ENCODE measurements at places on chromosomes 11 and 22.

GRCh38 chr11:119573858-119574257, 150.9 kb upstream of the THY1 start:
- DNase-seq, result no peak

DNA sequence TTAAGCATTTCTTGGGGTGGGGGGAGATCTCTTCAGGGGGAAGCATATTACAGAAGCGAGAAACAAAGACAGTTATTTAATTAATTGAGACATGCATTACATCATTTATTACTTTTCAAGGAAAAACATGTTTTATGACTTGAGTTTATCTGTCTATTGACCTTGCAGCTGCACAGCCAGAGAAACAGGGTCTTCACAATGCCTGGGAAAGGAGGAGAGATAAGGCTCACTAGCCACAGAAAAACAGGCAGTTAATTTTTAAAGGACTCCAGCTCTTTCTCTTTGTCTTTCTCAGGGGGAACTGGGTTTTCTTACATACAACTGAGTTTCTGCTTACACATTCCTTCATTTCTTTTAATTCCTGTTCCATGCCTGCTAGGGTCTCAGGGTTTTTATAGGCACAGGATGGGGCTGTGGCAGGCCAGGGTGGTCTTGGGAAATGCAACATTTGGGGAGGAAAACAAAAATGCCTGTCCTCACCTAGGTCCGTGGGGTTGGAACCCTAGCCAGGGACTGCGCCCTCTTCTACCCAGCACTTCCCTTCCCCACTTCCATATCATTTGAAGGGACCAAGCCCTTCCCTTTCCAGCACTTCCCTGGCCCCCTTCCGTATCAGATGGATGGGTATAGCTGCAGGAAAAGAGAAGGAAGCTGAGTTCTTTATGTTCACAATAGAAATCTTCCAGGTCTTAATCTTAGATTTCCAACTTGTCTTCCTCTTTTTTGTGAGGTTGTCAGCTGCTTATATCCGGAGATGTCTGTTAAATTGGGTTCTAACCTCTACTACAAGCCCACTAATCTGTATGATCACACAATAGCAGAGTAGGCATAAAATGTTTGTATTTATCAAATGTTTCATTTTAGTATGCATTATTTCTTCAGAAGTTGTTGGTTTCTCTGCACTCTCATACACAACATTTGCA, 38.3 kb downstream of the BIRC2 start:
- DNase-seq, result no peak

DNA sequence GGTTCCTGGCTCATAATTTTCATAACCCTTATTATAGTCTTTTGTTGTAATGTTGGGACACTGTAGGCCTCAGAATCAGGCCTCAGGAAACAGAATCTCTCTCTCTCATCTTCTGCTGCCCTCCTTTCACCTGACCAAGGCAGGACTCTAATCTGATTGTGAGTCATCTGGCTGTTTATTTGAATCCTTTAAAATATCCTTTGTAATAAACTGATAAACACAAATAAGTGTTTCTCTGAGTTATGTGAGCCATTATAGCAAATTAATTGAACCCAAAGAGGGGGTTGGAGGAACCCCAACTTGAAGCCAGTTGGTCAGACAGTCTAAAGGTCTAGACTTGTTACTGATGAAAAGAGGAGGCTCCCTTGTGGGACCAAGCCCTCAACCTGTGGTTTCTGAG, 30.6 kb downstream of the ACER3 start:
- no peak for DNase-seq

DNA sequence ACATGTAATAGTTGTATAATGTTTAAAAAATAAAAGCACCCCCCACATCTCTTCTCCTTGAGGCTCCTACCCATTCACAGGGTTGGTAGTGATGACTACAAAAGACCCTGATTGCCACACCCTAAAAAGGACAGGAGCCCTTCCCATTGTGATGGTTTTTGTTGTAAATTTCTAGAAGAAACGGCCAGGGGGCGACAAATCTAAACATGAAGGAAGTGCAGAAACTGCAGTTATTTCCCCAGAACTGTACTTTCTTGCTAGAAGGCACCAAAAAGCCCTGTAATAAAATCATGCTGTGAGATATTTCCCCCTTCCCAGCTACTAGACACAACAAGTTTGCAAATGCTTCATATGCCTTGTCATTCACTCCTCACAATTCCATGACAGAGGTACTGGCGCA, 10.8 kb downstream of the PRR5L start:
- peak; percentile 26 for DNase-seq

DNA sequence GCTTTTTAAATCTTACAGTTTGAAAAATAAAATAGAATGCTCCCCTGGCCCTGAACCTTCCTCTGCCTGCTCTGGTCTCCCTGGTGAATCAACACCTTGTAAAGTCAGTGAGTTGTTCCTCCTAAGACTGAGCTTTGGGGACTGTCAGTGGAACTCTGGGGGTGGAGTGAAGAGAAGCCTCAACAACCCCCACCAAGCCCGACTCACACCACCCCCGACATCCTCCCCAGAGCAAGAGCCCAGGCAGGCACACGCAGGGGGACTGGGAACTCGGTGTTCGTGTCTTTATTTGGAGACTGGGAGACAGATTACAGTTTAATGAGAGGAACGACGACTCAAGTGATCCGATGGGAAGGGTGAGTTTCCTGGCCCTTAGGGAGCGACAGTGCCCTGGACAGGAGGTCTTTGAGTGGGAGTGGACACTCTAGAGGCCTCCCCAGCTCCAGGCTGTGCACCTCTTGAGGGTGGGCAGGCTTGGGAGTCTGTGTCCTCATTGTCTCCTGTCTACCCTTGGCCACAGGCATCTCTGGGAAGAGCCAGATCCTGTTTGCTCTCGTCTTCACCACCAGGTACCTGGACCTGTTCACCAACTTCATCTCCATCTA, 6.2 kb downstream of the KDELR3 start:
- no peak for DNase-seq

- no peak for DNase-seq
These were observed 41.8 kb downstream of the DDI1 start for GRCh38 chr11:104078245-104078644.

DNA sequence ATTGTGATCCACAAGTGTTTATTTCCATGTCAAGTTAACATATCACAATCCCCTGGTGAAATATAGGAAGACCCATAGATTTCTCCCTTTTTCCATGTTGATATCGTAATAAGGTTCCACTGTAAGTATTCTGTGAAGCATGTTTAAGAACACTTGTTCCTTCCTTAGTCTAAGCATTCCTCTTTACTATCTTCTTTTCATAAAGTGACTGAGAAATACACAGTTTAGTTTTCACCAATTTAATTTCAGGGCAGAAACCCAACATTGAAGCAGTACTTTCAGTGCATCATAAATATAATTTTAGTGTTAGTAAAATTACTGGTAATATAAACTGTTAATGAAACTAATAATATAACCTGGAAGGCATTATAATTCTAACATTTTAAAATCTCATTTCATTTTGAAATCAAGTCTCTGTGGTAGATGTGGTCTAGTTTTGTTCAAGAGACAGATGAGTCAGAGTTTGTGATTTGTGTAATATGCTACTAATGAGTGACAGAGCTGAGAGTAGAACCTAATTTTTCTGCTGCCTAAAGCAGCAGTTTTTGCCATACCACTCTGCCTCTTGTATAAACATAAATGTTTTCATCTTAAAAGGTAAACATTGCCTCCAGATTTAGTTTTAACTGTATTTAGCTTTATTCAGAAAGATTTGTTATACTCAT, 79.4 kb downstream of the ATM start:
- DNase-seq, result no peak

GRCh38 chr11:35787626-35788025, 125.1 kb downstream of the TRIM44 start:
- no peak for DNase-seq

- no peak for DNase-seq
These were observed 54.2 kb downstream of the CLPB start for GRCh38 chr11:72380132-72380503.

GRCh38 chr11:118691926-118692830, 12.7 kb upstream of the TREH start:
- DNase-seq, result no peak

DNA sequence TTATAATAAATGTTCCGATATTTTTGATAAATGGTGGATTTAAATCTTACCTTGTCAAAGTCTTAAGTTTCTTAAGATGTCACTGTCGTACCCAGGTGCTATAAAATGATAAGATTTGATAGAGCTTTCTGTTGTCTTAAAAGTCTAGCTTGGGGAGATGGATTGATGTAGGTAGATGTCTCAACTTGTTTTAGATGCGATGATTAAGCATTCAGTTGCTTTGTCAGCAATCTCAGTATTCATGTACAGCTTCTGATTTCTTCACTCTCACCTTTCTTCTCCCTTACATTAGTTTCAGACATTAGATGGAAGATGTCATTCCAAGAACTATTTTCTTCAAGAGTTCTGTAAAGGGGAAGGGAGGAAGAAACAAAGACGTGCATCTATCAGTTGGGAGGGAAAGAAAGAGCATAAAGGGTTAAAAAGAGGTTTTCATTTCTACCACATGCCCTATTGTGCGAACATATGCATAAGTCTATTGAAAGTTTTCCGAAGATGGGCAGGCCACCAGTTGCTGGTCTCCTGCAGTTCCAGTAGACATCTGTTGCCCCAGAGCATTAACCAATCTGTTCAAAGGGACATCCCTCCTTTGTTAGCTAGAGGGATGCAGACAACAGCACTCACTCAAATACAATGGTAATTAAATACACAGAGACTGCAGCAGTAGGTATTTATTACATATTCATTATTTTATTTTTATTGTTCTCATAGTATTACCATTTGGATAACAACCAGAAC, 38.4 kb downstream of the ZC3H12C start:
- no peak for DNase-seq

- DNase-seq, result no peak
These were observed 763.9 kb downstream of the NTM start for GRCh38 chr11:132134322-132134721.

DNA sequence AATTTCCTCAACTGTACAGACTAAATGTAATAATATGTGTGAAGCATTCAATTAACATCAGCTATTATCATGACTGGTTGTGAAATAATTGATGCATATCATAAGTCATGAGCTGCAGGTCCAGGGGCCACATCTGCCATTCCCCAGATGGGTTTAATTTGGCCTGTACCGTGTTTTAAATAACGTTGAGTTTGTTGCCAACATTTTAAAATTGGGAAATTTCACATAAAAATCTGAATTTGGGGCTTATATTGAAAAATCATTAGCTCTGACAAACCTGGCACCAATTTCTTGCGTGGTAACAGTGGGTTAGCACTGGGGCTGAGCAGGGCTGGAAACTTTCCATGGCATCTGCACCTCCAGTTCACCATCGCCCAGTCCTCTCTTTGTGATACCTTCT, 193.9 kb downstream of the SNX19 start:
- DNase-seq, result no peak

GRCh38 chr11:63855975-63856374, 17.1 kb downstream of the MARK2 start:
- DNase-seq, result no peak

- no peak for DNase-seq
These were observed 42.0 kb upstream of the CARD18 start for GRCh38 chr11:105181521-105181920.

- DNase-seq, result peak; percentile 69
These were observed 396 bp downstream of the OSBP start for GRCh38 chr11:59615120-59615636.

DNA sequence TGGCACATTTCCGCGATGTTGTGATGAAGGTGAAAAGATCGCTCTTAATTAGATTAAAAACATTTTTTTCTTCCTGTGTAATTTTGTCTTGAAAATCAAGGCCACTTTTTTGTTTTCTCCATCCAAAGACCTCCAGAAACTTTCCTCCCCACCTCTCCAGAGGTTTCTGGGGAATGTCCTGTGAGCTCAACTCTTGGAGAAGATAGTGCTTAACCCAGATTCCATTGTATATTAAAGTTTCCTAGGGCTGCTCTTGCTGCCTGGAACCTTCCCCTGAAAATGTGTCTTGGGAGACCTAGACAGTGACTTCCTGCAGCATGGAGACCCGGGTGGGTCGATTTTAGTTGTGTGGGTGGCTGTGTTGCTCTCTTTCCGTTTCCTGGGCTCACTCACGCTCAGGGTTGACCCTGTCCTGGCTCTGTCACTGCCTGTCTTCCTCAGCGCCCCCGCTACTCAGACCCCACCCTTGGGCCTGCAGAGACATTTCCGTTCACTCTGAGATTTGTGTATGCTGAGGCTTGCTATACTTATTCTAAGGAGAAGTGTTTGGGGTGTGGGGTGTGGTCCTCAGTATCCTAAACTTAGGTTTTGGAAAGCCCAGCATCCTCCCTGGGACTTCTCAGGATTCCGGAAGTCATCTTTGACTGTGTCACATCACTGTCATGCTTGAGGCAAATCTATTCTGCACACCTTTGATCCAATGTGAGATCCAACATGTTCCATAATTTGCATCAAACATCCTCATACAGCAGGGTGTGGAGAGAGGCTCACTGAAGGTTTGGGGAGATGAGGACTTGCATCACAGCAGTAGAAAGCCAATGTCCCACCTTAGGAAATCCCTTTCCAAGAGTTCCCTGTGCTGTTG, 47.2 kb downstream of the KCNQ1OT1 start:
- no peak for DNase-seq

GRCh38 chr22:46606886-46607285, 13.3 kb upstream of the GRAMD4 start:
- no peak for DNase-seq

DNA sequence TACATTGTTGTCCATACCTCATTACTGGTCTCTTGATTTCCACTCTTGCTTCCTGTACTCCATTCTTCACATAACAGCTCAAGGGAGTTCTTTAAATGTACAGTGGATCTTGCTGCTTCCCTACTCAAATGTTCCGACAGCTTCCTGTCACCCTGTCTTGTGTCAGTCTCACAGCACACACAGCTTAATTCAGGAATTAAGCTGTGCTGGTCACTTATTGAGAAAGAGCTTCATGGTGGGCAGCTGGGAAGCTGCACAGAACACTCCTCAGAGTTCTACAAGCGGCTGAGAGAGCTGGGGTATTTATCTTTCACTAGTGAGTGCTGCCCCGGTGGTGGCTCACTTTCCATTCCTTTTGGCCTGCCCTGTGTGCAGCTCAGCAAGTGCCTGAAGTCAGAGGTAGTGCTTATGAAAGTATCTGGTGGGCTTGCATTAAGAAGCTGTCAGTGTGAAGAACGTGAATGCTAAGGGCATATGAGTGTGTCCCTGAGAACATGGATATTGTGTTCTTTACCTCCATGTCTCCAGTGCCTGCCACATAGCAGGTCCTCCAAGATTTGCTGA, 48.7 kb downstream of the KCNQ1OT1 start:
- no peak for DNase-seq

- no peak for DNase-seq
These were observed 127.0 kb upstream of the CTSC start for GRCh38 chr11:88464528-88464927.

- DNase-seq, result peak; percentile 89
These were observed 28.9 kb downstream of the SLC22A12 start for GRCh38 chr11:64619811-64620380.
